NCI-H1417 treated with DMSO at 0.1 percent for 48 hours (cell line): ENCODE measurements at places on chromosomes 12 and 14.

GRCh38 chr14:82029038-82029437 is 495.4 kb upstream of the SEL1L start:
- DNase-seq = no peak

DNA sequence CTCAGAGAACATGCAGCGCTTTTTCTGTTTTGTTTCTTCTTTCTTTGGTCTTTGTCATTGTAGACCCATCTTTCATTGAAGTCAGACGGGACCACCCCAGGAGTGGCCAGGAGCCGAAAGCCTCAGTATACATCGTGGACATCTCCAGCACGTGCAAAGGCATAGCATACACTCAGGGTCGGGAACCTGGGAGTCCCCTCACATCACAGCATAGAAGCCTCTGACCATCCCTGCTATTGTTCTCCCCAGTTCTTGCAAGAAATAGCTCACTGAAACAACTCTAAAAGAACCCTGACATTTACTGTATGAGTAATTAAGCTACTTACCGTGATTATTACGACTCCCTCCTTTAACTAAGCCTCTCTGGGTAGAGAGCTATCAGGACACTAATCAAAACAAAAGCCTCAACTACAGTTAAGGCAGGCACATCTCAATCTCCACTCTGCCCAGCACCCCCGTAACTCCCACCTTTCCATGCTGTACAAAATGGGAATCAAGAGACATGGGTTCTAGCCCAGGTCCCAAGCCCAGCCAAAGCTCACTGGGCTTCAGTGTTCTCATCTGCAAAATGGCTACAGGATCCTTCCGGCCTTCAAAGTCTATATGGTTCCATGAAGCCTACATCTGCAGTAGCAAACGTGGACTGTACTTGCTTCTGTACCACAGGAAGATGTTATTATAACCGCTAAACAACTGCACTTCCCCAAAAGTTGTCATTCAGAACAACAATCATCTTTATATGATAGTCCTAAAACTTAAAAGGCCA is 6.7 kb downstream of the CCDC88C start:
- DNase-seq = no peak

DNA sequence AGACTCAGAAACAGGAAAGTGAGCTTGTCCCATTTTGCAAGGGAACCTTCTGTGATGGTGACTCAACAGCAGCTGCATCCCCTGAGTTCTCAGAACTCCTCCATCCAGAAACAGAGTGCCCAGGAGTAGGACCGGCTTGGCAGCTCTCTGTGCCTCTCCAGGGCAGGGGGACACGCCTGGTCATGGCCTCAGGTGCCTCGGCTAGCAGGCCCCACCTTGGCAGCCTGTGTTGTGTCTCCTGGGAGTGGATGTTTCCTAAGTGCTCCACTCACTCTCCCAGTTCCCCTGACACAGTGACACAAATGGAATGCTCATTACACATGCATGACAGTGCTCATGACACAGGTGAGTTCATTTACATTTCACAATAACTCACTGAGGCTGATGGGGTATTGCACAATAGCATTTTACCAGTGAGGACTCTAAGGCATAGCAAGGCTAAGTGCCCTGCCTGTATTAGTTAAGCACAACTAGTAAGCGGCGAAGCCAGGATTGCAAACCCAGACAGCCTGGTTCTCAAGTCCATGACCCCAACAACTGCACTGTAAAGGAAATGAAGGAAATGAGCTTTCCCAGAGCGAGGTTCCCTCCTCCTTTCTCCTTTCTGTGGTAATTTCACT is 47.4 kb downstream of the CALM1 start:
- no peak for DNase-seq

DNA sequence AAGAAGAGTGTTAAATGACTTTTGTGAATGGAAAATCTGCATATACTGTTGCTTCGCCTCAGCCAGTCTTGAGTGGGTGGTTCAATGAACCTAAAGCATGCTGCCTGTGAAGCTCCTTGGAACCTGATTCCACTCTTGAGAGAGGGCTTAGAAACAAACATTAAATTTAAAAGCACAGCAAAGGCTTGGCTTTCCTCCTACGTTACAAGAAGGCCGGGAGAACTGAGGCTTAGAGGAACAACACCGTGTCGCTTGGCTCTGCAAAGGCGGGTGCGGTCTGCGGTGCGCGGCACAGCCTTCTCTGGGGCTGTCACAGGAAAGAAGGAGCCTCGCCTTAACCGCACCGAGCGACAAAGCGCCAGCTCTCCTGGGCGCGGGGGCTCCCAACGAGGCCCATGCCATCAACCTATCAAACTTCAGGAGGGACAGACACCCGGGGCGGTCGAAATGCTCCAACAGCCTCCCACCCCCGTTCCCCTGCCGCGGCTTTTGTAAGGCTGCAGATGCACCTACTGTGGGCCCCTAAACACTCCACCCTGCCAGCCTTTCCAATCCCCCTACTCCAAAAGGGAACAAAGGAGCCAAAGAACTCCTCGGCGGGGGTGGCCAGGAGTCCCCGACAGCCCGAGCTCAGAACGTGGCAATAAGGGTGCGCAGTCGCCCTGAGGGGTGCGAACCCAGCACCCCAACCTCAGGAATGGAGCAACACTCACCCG is 729 bp downstream of the OSBPL8 start:
- DNase-seq = no peak

DNA sequence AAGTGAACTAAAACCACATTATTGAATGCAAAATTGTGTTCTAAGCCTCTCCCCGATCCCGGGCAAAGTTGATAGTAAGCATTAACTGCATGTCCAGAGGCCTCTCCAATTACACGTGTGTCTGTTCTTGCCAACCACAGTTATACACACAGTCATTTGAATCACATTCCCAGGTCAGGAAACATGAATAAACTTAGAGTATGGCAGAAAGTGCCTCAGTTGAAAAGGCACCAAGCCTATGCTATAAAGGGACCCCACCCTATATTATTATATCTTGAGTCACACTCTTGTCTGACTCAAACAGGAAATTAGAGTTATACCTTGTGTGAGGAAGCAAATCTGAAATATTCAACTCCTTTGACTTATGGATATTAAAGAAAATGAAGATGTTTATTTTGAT is 128.3 kb upstream of the STXBP6 start:
- no peak for DNase-seq

DNA sequence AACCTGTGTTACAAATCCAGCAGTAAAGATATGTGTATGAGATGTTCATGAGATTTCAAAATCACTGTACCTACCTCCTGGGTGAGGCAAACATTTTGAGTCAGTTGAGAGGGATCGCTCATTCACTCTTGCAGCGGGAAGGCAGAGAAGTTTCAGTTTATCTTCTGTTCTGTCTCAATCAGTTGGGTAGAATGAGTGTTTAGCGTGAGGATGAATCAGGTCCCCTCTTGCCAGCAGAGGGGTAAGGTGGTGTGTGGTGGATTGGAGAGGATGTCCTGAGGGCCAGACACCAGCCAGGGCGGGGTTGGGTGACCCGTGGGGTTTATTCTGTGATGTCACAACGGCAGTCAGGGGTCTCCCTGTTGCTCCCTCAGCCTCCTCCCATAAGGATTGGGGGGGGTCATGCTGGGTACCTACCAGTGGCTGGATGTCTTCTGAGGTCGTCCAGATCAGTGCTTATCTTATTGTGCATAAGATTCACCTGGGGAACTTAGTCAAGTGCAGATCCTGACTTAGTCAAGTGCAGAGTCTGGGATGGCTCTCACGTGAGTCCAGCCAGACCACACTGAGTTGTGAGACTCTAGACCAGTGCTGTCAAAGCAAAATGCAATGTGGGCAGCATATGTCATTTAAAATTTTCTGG is at the start of gene GSG1:
Gene GSG1 (minus strand): TSS at position 277 of the 643 bp plus-strand sequence. CDS start 155 bp downstream, at position 122.
- DNase-seq = no peak

- DNase-seq = no peak
These were observed 86.7 kb downstream of the NCOR2 start for GRCh38 chr12:124480469-124481256.

DNA sequence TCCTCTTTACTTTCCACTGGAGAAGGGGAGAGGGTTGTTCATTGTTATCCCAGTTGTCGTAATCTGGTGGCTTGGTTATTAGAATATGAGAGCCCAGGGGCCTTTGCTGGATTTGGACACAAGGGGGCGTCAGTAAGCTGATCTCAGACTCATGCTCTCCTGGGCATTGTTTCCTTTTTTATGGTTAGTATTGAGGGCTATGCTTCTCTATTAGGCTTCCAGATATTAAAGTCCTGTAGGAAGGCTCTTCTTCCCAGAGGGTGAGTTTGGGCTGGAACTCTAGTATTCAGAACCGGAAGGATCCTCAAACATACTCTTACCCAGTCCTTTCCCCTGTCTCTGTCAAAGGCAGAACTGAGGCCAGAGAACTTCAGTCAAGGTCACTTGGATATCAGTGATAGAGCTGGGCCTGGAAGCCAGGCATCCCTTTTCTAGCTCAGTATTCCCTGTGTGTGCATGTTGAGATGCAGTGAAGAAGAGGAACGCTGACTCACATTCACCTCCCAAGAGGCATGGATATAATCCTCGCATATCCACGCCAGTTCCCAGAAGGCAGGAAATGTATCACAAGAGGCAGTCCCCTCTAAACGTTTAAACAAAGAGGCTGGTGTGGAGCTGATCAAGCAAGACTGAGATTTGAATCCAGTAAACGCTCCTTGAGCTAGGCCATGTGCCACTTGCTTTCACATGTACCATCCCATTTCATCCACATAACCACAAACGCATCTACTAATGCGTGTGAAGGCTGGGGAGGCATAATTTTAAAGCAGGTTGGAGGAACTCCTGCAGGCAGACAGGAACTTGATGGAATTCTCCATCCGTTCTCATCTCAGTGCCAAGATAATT is 41.6 kb downstream of the UBE3B start:
- no peak for DNase-seq

GRCh38 chr14:60637479-60638315 is 11.6 kb downstream of the SIX1 start:
- DNase-seq = no peak

- DNase-seq = no peak
These were observed 2.5 kb downstream of the KDM5A start for GRCh38 chr12:386651-387050.

- DNase-seq = no peak
These were observed 85.5 kb downstream of the CPSF2 start for GRCh38 chr14:92207012-92207927.

GRCh38 chr12:9707356-9707755 is 25.5 kb downstream of the CLECL1 start:
- no peak for DNase-seq

GRCh38 chr12:89370421-89370831 is 18.1 kb upstream of the DUSP6 start:
- DNase-seq = no peak

- no peak for DNase-seq
These were observed 359.4 kb downstream of the TMEM121 start for GRCh38 chr14:105885561-105886320.

GRCh38 chr12:124734224-124734788 is 129.4 kb downstream of the SCARB1 start:
- no peak for DNase-seq

- no peak for DNase-seq
These were observed 8.7 kb downstream of the MTERF2 start for GRCh38 chr12:106978035-106978800.

DNA sequence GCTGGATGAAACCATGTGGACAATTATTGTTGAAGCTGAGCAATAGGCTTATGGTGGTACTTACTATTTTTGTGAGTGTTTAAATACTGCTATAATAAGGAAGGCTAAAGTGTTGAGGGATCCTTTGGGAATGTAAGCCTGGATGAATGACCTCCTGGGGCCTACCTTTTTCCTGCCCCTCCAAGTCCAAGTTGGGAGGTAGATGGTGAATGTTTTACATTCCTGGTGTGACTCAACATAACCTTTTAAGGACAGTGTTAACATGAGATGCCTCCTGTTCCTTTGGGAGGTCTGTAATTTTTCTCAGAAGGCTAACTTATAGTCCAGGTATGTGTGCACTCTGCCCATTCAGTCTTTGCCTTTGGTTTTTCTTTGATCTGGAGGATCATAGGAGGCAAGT is 315.9 kb downstream of the NRXN3 start:
- no peak for DNase-seq

GRCh38 chr12:111173391-111173790 is 195.5 kb downstream of the PHETA1 start:
- DNase-seq = no peak

DNA sequence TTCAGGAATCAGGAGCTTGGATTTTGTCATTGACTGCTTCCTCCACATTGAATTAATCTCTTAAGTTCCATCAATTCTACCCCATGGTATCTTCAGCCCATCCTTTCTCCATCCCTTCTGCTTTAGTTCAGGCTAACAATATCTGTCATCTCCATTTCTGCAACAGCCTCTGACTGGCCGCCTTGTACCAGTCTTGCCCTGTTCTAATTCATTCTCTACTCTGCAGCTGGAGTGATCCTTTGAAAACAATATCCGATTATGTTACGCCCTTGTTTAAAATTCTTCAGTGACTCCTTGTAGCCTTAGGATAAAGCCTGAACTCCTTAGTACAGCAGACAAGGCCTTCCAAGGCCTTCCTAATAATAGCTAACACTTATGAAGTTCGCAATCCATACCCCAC is 170.2 kb downstream of the ETV6 start:
- no peak for DNase-seq

DNA sequence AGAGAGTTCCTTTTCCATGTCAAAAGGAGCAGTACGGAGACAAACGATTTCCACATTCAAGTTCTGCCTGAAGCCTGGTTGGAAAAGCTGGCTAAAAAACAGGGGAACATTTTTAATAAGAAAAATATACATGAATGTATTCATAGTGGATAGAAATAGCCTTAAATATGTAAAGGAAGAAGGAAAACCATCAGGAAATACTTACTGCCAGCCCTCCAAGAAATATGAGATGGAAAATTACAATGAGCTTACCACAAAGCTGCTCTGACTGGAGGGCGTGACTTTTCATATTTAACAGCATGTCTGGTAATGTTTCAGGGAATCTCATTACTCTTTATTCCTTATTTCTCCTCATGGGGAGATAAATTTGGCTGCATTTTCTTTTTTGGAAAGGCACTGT is 75.9 kb upstream of the ZDHHC17 start:
- no peak for DNase-seq

- DNase-seq = no peak
These were observed 5.4 kb downstream of the GAPDH start for GRCh38 chr12:6539707-6540134.

- DNase-seq = no peak
These were observed 169.3 kb downstream of the KTN1 start for GRCh38 chr14:55749201-55749812.

DNA sequence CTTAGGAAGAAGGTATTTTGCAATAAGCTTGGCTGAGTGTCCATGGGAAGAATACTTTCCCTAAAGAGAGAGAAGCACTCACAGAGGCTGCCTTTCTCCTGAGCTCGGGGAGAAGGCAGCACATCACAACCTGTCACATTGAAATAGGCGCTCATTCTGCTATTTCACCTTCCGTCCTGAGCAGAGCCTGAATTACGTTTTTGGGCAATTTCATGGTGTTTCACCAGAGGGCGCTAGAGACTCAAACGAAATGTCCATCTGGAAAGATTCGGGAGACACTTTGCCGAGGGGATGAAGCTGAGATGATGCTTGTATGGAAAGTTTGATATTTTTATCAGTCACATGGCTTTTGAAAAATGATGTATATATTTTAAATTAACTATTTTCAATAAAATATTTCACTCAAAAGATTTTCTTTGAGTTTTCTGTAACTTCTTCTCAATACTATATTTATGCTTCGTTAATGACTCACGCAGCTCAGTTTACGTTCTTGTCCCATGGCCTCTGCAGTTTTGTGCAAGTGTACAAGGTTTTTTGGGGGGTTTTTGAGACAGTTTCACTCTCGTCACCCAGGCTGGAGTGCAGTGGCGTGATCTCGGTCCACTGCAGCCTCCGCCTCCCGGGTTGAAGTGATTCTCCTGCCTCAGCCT is 17.4 kb upstream of the B4GALNT3 start:
- peak; percentile 20 for DNase-seq
